ENCODE measurements at places on chromosomes 7 and 10. TPM values are rescaled to one million over a fixed set of nuclear protein-coding genes. Genes with fewer than 3 reads are reported as not detected.

The LHFPL3 gene
- not detected for total RNA-seq

The COBL gene
- 4.7 TPM for total RNA-seq

The OR2A14 gene
- total RNA-seq, result not detected

The FAM237B gene
- total RNA-seq, result not detected

The DMBT1 gene
- total RNA-seq, result 0.05 TPM

The CADPS2 gene
- 0.08 TPM for total RNA-seq

The ADCYAP1R1 gene
- total RNA-seq, result 0.08 TPM

The FRAT1 gene
- 2.2 TPM for total RNA-seq

The ADRB1 gene
- 0.98 TPM for total RNA-seq

The ZMYND11 gene
- 45.5 TPM for total RNA-seq

The ASAH2 gene
- total RNA-seq, result 3.2 TPM

The PDAP1 gene
- total RNA-seq, result 172 TPM

The RTKN2 gene
- 0.58 TPM for total RNA-seq

The PRF1 gene
- total RNA-seq, result not detected

The NDUFA5 gene
- 33.2 TPM for total RNA-seq

Measured in A549 treated with RU486 at 1 μM for 4 hours (cell line).